ENCODE measurements at places on chromosomes 1 and 21.

GRCh38 chr1:116538544-116538943, 32.3 kb downstream of the CD58 start:
- DNase-seq = peak; percentile 76

DNA sequence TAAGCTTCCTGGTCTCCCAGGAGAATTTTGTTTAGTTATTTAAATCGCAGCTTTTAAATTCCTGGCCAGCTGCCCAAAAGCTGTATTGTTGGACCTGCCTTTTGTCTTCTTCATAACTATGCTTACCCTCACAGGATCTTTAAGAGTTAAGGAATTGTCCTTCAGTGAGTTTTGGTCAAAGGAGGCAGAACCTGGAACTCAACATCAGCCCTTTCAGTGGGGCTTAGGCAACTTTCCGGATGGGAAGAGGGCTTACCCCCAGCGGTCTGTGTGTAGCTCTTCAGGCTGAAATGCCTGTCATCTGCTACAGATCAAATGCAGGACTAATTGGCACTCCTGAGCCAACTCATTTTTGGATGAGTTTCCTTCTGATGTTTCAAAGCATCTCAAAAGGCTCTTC, 402.6 kb downstream of the SIPA1L2 start:
- no peak for DNase-seq

GRCh38 chr1:145982010-145982723, 14.2 kb downstream of the TXNIP start:
- no peak for DNase-seq

- DNase-seq = no peak
These were observed 30.7 kb downstream of the VCAM1 start for GRCh38 chr1:100750005-100750885.
